Osteocyte (in vitro differentiated cells): ENCODE measurements at places on chromosomes 2 and 18.

DNA sequence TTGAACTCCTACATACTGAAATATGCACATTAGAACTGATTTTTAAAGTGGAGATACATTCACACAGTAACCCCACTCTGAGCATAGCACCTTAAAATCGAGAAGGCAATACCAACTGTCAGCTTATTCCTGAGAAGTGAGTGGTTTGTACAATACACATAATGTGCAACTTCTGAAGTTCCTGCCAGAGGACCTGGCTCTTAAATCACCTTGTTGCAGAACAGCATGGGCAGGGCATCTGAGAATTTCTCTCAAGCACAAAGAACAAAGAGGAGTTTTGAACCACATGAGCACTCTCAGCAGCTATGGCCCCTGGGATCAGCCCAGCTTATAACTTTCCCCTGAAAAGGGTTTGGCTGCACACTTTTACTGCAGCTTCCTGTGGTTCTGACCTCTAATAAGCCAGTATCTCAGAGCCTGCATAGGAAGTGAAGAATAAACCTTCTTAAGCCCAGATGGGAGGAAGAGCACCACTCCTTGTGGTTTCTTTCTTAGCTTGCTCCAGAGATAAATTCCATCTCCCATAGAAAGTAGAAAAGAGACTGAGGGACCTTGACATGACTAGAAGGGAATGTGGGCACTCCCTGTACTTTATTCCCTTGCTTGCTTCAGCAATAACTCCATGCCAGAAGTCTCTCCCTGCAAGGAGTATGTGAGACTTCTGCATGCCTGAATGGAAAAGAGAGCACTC lies 862.3 kb downstream of the SUCLG1 start:
- H3K4me3 ChIP-seq: no peak overlapping the region
- H3K36me3 ChIP-seq: no peaks in the 10 kb centered on the region
- DNase-seq: no peak
- H3K4me1 ChIP-seq: no peaks in the 10 kb centered on the region
- no peak overlapping the region for H3K27ac ChIP-seq

DNA sequence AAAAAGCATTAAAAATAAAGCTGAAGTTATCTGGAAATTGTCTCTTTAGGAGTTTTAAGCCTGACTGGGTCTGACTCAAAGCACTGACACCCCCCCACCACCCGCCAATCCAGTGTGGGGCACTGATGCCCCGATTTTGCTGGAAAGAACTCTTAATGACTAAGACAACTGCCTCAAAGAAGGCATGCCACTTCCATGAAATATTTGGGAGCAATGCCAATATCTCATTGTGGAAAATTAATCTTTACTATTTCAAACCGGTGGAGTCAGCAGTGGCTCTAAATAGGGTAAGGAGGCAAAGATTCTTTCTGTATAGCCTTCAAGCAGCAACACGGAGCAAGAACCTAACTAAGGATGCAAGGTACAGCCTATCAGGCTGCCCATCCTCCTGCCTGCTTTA lies 4.5 kb downstream of the FKBP7 start:
- H3K4me1 ChIP-seq: peaks cover 33% of the 10 kb centered on the region
- H3K27me3 ChIP-seq: no peaks in the 10 kb centered on the region
- no peak for DNase-seq
- no peak overlapping the region for H3K4me3 ChIP-seq
- H3K36me3 ChIP-seq: peaks cover 1% of the 10 kb centered on the region

- H3K4me1 ChIP-seq: no peaks in the 10 kb centered on the region
- DNase-seq: no peak
- no peak overlapping the region for H3K27ac ChIP-seq
- no peaks in the 10 kb centered on the region for H3K27me3 ChIP-seq
- H3K36me3 ChIP-seq: no peaks in the 10 kb centered on the region
These were observed 104.6 kb upstream of the EPHA4 start for GRCh38 chr2:221676566-221677172.

DNA sequence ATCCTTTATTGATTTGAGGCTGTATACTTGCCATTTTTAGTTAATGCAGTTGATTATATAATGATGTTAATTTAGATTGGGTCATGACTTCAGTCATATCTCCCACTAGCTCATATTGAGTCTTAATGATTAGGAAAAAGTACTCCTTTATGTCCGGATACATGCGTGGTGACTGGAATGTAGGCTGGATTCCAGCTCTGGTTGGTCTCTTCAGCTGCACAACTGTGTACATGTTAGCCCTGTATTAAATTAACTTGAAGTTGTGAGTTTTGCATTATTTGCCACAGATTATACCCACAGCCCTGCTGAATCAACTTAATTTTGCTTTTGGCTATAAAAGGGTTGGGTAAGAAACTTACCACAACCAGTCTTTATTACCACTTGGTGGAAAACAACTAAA lies 22.5 kb downstream of the MOB4 start:
- H3K4me3 ChIP-seq: no peak overlapping the region
- peaks cover 4% of the 10 kb centered on the region for H3K4me1 ChIP-seq
- no peak overlapping the region for H3K27ac ChIP-seq
- H3K27me3 ChIP-seq: no peaks in the 10 kb centered on the region

- no peak overlapping the region for H3K4me3 ChIP-seq
- peaks cover 16% of the 10 kb centered on the region for H3K4me1 ChIP-seq
- peaks cover 41% of the 10 kb centered on the region for H3K36me3 ChIP-seq
- peak; percentile 32 for DNase-seq
- no peaks in the 10 kb centered on the region for H3K27me3 ChIP-seq
These were observed 13.2 kb downstream of the ITGB1BP1 start for GRCh38 chr2:9410108-9410507.

DNA sequence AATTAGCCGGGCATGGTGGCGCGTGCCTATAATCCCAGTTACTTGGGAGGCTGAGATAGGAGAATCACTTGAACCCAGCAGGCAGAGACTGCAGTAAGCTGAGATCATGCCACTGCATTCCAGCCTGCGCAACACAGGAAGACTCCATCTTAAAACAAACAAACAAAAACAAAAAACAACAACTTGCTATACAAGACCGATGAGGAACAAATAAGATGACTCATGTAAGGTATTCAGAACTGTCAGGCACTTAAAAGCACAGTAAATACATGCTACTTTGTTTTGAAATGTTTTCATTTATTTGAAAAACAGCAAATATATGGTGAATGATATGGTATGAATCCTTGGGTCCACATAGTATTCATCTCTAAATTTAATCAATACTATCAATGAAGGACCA lies 66.7 kb downstream of the TRIP12 start:
- H3K36me3 ChIP-seq: peaks cover 39% of the 10 kb centered on the region
- no peaks in the 10 kb centered on the region for H3K27me3 ChIP-seq
- no peak for DNase-seq
- H3K4me1 ChIP-seq: peaks cover 6% of the 10 kb centered on the region
- H3K4me3 ChIP-seq: no peak overlapping the region
- no peak overlapping the region for H3K27ac ChIP-seq

DNA sequence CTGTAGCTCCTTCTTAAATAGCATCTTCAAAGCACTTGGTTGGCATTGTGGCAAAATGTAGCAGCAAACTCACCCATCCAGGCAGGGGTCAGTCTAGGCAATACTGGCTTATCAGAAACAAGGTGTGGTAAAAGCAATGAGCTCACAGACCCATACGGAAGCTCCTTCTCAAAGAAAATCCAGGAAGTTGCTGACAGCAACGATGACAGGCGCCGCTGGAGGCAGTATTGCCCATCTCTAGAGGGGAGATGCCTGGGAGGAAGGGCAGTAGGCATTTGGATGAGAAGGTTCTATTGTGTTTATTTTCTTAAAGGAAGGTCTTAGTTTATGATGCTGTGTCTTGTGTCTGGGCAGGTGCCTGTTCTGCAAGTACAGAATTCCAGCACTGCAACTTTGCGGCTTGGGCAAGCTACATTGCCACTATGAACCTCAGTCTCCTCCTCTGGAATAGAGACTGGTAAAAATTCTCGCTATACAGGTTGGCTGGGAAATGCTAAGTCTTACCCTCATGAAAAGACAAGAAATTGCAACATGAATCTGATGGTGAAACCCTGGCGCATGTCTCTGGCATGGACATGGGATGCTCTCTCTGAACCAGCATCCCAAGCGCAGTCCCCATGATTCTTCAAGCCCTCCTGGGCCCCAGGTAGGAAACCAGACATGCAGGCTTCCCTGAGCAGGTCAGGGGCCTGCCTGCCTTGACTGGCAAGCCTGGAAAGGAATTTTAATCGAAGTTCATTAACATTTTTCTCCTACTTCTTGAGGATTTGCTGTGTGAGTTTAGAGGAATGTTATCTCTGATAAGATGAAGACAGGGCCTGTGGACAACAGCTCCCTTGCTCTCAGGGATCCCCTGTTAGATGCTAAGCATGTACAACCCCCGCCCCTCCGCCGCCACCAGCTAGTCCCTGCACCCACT lies 156.0 kb downstream of the TFCP2L1 start:
- no peaks in the 10 kb centered on the region for H3K4me1 ChIP-seq
- H3K4me3 ChIP-seq: no peak overlapping the region
- DNase-seq: no peak
- H3K27me3 ChIP-seq: peaks cover 38% of the 10 kb centered on the region
- H3K27ac ChIP-seq: no peak overlapping the region

GRCh38 chr2:119523952-119524694 lies at the start of gene SCTR:
SCTR (minus strand) TSS chr2:119524483; CDS start chr2:119524226, 257 bp downstream.
- peaks cover 67% of the 10 kb centered on the region for H3K27me3 ChIP-seq
- peak; percentile 80 for DNase-seq
- H3K4me3 ChIP-seq: no peak within 1 kb of the TSS
- no peak within 1 kb of the TSS for H3K27ac ChIP-seq
- H3K36me3 ChIP-seq: no peaks in the 10 kb centered on the region

GRCh38 chr2:219104107-219105035 lies 43.6 kb upstream of the IHH start:
- no peak overlapping the region for H3K4me3 ChIP-seq
- no peaks in the 10 kb centered on the region for H3K27me3 ChIP-seq
- H3K36me3 ChIP-seq: peaks cover 5% of the 10 kb centered on the region
- H3K27ac ChIP-seq: no peak overlapping the region

DNA sequence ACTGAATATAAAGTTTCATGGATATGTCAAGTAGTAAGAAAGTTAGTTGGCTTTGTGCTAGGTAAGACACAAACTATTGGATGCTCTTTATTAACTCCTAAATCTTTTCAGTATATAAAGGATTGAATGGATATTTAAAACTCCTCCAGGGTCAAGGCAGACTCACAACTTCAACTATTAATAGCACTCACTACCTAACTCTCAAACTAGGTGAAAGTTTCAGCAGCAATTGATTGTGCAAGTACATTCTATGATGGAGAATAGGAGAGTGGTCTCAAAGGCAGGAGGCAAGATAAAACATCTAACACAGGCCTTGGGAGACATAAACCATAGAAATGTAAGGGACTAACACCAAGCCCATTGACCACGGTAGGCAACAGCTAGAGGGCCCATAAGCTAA lies 328.9 kb upstream of the CHAC2 start:
- H3K4me3 ChIP-seq: no peak overlapping the region
- H3K27me3 ChIP-seq: peaks cover 5% of the 10 kb centered on the region
- no peak overlapping the region for H3K27ac ChIP-seq
- H3K36me3 ChIP-seq: no peaks in the 10 kb centered on the region
- DNase-seq: no peak
- H3K4me1 ChIP-seq: no peaks in the 10 kb centered on the region

GRCh38 chr2:8477552-8478470 lies 204.0 kb upstream of the ID2 start:
- H3K4me1 ChIP-seq: no peaks in the 10 kb centered on the region
- no peak for DNase-seq
- H3K4me3 ChIP-seq: no peak overlapping the region
- H3K27ac ChIP-seq: no peak overlapping the region
- peaks cover 13% of the 10 kb centered on the region for H3K27me3 ChIP-seq

DNA sequence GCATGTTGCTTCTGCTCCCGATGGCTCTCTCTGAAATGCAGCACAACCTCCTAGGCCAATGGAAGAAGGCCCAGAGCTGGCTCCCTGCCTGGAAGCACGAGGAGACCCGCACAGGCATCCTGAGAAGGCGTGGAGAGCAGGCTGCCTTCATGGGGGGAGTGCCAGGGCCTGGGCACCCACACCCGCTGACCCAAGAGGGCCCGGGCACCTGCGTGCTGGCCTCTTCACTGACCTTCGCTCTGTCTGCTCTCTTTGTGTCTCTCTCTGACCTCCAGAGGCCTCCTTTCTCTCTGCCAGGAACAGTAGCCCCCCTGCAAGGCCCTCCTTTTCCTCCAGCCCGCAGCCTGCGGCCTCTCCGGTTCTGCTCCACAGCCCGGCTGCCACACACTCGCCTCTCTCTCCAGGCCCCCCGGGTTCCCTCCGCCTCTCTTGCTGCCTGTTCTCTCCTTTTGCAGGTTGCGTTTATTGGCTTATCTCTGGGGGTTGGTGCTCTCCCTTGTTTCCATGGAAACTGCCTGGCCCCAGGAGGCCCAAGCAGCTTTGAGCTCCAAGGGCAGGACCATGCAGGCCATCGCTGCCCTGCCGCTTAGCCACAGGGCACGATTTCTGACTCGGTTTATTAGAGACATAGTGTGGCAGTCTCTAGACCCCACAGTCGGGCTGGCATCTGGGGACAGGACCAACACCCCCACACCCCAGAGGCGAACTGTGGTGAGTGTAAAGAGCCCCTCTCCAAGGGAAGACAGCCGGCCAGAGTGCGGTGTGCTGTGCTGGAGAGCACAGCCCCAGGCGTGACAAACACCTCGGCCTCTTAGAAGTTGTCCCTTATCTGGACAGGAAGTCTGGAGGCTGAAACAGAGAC lies 1.7 kb downstream of the MZT2B start:
- DNase-seq: no peak
- peaks cover 26% of the 10 kb centered on the region for H3K4me1 ChIP-seq
- H3K36me3 ChIP-seq: peaks cover 2% of the 10 kb centered on the region
- H3K27me3 ChIP-seq: no peaks in the 10 kb centered on the region
- peak overlapping the region; percentile 79 for H3K4me3 ChIP-seq
- peak overlapping the region; percentile 82 for H3K27ac ChIP-seq

GRCh38 chr2:210577263-210578071 lies 21.1 kb downstream of the CPS1 start:
- no peaks in the 10 kb centered on the region for H3K4me1 ChIP-seq
- H3K27me3 ChIP-seq: peaks cover 2% of the 10 kb centered on the region
- H3K36me3 ChIP-seq: peaks cover 2% of the 10 kb centered on the region
- no peak overlapping the region for H3K27ac ChIP-seq
- no peak overlapping the region for H3K4me3 ChIP-seq
- DNase-seq: no peak

- no peaks in the 10 kb centered on the region for H3K27me3 ChIP-seq
- DNase-seq: no peak
- H3K27ac ChIP-seq: no peak overlapping the region
- H3K36me3 ChIP-seq: no peaks in the 10 kb centered on the region
- no peak overlapping the region for H3K4me3 ChIP-seq
These were observed 1612.6 kb upstream of the CELF4 start for GRCh38 chr18:39178166-39178565.

DNA sequence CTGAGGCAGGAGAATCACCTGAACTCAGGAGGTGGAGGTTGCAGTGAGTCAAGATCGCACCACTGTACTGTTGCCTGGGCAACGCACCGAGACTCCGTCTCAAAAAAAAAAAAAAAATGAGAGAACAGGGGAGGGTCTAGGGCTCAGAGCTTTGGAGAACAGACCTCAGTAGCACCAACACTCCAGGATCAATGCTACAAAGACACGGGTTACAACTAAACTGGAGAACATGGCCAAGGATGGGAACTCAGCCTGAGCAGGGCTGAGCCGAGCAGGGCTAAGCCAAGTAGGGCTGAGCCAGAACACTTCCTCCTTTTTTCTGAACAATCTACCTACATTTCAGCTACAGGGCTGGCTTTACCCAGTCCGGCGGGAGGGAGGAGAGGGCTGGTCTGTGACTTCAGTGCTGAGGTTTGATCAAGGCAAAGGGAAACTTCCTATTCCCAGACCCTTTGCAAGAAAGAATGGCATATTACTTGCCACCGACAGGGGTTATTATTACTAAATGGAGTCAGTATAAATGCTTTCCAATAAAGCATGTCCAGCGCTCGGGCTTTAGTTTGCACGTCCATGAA lies 2.9 kb upstream of the CASP8 start:
- DNase-seq: no peak
- H3K36me3 ChIP-seq: no peaks in the 10 kb centered on the region
- H3K4me3 ChIP-seq: peak overlapping the region; percentile 96
- H3K27me3 ChIP-seq: no peaks in the 10 kb centered on the region
- peaks cover 32% of the 10 kb centered on the region for H3K4me1 ChIP-seq
